Foreskin fibroblast (primary cell): ENCODE measurements at places on chromosomes 7 and 10.

DNA sequence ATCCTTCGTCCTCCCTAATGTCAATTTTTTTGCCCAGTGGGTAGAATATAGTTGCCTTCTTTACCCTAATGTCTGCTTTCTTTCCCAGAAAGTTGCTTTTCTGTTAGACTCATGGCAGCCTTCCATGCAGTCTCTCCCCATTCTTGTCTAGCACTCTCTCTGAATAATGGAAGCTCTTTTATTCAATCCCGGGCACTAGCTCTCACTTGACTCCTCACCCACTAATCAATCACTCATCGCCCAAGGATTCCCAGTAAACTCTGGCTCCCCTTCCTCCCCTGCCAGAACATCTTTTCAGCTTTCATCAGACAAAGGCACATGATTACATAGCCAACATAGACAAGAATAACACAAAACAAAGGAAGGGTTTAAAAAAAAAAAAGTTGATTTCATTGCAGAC, 100.2 kb upstream of the RELN start:
- no peak for DNase-seq

DNA sequence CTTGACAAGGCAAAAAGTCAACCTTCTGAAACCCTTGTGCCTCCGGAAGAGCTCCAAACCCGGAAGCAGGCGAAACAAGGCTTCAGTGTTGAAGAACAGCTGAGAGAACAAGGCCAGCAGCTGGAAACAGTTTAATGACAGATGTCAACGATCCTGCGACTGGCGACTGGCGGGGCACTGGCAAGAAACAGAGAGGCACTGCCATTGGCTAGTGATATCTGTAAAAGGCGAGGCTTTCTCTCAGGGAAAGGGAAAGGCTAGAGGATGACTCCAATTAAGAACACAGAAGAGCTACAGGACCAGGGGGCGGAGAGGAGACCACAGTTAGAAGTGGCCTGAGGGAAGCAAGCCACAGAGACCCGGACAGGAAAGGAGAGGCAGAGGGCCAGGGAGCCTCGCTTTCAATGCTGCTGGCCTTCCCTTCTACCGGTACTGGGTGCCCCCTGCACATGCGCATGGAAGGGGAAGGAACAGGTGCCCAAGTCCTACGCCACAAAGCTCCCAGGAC, 19.4 kb downstream of the ITGB1 start:
- DNase-seq = no peak

DNA sequence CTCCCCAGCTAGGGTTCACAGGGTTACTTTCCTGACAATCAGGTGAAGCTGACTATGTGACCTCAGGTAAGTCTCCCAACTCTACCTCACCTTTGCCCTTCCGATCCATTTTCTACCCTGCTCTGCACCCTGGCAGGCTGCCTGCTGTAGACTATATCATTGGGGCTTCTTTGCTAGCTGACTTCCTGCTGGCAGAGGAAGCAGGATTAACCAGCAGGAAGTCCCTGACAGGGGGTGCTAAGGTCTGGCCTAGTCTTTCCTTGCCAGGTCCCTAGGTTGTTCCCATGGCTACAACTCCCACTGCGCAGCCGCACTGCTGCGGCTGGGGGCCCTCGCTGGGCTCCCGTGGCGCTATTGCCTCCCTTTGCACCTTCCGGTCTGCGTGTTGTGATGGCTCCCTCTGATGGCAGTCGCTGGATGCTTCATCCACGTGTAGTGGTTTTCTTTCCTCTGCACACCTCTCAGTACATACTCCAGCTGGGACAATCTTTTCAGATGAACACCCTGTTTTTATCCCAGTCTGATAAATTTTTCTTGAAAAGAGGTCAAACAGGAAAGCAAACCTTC, 365.9 kb downstream of the REEP3 start:
- no peak for DNase-seq

DNA sequence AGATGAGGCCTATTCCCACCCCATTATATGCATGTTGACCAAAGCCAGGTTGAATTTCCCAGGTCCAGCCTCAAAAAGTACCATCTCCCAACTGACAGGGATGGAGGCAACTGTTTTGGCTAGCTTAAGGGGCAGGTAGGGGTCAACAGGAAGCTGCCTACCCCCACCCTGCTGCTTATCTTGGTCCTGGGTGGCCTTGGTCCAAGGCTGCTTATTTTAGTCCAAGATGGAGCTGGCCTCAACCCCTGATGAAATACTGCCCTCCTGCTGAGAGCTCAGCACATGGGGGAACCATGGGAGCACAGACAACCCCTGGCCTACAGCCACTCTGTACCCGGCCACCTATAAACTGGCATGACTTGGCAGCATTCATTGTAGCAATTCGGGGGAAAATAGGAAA, 23.1 kb downstream of the MYO1G start:
- DNase-seq = no peak

DNA sequence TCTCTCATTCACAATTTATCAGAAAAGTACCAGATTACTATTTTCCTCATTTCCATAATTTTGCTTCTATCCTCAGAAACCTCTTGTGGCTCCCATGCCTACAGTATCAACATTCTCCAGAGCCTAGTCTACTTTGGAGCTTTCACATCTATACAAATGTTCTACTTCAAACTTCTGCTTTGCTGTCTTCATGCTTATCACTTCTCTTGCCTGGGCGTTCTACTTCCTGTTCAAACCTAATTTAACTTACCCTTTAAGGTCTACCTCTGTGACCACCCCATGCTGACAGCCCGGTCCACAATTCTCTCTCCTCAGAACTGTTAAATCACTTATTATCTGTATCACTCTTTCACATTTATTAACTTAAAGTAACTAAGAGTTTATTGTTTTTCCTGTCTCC, 6.1 kb upstream of the PTPN12 start:
- DNase-seq = no peak

DNA sequence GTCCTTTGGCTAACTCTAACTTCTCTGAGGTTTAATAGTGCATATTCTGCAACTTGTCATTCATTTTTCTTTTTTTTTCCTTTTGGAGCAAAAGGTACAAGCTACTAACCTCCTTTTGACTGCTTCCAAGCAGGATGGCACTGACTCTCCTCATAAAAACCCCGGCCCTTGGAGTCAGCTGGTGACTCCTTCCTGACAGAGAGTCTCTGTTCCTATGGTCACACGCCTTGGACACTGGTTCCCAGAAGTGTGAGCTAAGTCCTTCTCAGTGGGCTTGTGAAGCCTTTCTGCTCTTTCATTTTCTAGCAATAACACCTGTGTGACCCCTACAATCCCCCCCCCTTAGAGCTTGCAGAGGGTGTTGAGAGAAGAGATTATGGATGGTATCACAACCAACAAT, 21.7 kb downstream of the DOCK4 start:
- DNase-seq = no peak

DNA sequence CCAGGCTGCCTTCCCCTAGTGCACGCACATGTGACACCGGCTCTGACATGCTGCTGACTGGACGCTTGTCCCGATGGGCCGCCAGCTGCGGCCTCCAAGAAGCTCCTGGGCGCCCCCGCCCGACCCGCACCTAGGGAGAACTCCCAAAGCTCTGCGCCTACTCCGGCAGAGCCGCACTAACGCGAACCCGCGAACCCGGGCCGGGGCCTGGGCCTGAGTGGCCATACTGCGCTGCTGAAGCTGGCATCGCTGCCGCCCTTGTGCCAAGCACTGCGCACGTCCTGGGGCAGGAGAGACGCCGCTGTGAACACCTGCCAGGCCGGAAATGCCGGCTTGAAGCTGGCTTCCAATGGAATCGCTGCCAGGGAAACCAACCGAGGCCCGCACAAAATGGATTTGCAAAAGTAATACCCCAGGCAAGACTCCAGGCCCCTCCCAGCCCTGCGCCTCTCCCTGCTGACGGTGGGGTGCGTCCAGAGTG, 85.1 kb downstream of the WASHC2A start:
- DNase-seq = no peak

DNA sequence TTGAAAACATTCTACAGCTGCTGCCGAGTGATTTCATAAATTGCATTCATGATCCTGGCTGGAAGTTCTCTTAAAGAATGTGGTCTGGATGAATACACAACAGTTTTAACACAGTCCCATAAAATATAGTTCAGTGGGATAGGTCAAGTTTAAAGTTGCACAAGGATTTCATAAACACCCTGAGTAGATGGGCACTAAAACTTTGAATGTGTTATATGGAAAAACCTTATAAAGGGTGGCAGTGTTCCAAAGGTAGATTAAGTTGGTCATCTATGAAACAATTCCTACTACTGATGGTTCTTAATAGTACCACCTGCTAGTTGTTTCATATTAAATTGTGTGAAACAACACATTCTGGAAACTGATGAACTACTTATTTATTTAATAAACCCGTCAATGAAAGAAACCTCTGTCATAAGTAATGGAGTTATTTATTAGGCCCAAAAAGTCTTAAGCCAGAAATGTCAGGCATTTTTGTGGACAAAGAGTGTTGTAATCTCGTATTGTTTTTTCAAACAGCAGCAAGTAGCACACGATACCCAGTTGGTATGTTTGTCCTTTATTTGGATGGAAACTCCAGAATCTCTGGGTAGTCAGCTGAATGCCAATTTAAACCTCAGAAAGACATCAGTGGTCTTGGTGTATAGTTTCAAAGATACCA, 14.3 kb upstream of the RPA3 start:
- peak; percentile 68 for DNase-seq

- DNase-seq = no peak
Measured at GRCh38 chr7:8022628-8023027, 54.0 kb downstream of the GLCCI1 start.

DNA sequence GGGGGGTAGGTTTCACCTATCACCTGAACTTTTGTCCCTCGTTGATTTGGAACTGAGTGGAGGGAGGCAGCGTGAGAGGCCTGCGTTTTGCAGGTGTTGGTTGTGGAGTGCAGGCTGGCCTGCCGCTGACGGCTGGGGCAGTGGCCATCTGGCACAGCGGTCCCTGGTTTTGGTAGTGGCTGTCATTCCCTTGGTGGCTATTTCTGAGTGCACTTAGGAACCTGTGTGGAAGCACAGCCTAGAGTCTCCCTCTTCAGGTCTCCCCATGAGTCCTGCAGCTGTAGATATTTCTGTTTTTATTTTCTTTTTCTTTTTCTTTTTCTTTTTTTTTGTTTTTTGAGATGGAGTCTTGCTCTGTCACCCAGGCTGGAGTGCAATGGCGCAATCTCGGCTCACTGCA, 129.2 kb downstream of the CUL2 start:
- DNase-seq = peak; percentile 28

DNA sequence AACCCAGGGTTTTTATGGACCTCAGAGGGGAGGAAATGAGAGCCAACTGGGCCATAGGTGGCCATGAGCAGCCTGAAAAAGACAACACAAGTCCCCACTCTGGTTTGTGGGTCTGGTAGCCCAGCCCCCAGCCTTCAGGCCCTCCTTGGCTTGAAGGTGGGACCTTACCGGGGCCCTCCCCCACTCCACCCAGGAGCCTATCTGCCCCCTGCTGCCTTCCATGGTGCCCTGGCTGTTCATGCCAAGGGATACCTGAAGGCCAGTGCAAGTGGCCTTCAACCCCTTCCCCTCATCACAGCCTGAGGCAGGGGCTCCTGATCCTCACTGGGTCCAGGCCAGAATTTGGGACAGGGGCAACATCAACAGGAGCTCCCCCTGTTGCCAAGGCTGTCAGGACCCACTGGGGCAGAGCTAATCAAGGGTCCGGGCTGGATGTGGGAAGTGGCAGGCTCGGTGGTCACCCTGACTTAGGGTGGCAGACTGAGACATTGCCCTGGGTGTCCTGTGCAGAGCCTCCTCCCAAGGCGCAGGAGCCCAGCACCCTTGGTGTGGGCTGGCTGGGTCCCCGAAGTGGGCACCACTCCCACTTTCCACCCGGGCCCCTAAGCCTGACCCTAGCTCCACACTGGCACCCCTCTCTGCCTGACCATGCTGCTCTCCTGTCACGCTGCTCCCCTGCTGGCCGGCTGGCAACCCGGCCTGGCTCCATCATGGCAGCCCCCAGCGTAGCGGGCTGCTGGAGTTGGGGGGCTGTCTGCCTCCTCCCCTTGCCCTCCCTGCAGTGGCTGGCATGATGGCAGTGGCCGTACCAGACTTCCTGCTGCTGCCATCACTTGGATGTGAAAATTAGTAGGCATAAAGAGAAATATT, 6.4 kb downstream of the WDFY4 start:
- no peak for DNase-seq

- no peak for DNase-seq
Measured at GRCh38 chr10:77892021-77892739, 34.4 kb downstream of the DLG5 start.

- DNase-seq = no peak
Measured at GRCh38 chr10:109891105-109891504, 32.2 kb downstream of the XPNPEP1 start.

GRCh38 chr10:77827366-77827765, 99.2 kb downstream of the DLG5 start:
- DNase-seq = no peak

- no peak for DNase-seq
Measured at GRCh38 chr10:17736223-17736622, 15.8 kb upstream of the TMEM236 start.

DNA sequence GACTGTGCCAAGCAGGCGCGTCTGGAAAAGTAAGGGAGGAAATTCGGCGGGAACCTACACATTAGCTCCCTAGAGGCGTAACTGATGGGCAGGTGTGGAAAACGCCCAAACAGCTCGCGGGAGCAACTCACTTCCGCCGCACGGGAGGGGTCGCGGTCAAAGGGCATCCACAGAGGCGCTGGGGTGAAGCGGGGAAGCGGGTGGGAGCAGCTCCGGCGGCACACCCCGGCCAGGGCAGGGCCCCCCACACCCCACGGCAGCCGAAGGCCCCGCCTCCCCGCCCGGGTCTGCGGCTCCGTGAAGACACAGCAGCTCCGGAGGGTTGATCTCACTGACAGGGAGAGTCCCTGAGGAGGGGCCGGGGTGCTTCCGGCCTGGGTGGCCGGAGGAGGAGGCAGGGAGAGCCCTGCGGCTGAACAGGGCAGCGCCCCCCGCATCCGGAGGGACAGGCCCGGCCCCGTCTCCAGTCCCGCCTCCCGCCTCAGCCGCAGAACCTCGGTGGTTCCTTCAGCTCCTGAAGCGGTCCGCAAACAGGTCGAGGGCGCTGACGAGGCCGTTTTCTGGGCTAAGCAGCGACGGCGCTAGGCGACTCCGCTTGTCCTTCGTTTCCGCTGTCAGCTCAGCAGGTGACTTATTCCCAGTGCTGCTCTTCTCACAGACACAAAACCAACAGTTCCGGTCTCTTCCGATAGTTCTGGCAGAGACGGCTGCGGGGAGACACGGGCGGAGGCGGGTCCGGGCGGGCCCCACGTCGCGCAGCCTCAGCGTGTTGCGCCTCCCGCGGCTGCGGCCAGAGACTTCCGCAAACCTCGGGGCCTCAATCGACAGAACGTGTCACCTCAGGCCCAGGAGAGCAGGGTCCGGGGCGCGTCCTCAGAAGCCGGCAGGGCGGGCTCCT, 276.1 kb downstream of the DNAJB6 start:
- peak; percentile 17 for DNase-seq

DNA sequence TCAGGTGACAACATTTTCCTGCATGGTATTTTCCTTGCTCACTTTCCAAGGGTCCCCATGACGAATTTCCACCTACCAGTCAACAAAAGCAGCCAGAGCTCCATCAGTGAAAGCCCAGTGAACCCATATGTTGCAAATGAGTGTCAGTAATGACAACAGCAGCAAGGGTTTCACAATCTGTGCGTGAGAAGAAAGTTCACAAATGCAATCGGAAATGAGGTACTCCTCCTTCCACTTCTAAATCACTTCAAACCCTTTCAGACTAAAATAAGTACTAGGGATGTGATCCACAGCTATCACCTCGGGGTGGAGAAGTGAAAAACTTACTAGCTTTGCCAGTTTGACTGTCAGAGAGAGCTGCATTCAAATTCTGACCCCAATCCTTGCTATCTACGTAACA, 55.6 kb upstream of the BET1 start:
- peak; percentile 69 for DNase-seq
